Naive thymus-derived CD4-positive, alpha-beta T cell (primary cell): ENCODE measurements at places on chromosomes 5 and 9. TPM values are rescaled to one million over a fixed set of nuclear protein-coding genes. Genes with fewer than 3 reads are reported as not detected.

- no peaks in the 10 kb centered on the region for H3K27me3 ChIP-seq
- no peaks in the 10 kb centered on the region for H3K4me1 ChIP-seq
- no peak overlapping the region for H3K27ac ChIP-seq
Observed at GRCh38 chr5:10550222-10550995, 13.5 kb upstream of the ANKRD33B start.

DNA sequence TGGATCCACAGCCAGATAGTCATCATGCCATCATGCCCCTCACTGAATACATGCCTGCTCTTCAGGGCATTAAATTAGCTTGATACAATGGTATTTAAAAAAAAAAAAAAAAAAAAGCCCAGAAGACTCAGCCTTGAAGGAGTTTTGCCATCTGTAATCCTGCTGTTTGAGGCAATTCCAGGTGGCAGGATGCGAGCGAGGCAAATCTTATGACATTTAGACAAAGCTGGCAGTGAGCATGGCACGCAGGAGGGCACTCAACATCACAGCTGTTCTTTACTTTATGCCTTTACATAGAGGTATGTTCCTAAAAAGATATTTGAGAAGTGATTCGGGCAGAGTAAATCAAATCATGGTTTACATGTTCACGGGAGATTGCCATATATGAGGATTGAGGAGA lies 692.0 kb upstream of the DMAC1 start:
- no peaks in the 10 kb centered on the region for H3K4me1 ChIP-seq
- no peak overlapping the region for H3K27ac ChIP-seq
- no peaks in the 10 kb centered on the region for H3K27me3 ChIP-seq
- H3K36me3 ChIP-seq, result no peaks in the 10 kb centered on the region

GRCh38 chr5:42720251-42720650 lies 36.4 kb upstream of the CCDC152 start:
- no peaks in the 10 kb centered on the region for H3K36me3 ChIP-seq
- no peak overlapping the region for H3K27ac ChIP-seq
- H3K4me3 ChIP-seq, result no peak overlapping the region
- no peak for DNase-seq
- H3K27me3 ChIP-seq, result peaks cover 4% of the 10 kb centered on the region
- no peaks in the 10 kb centered on the region for H3K4me1 ChIP-seq

DNA sequence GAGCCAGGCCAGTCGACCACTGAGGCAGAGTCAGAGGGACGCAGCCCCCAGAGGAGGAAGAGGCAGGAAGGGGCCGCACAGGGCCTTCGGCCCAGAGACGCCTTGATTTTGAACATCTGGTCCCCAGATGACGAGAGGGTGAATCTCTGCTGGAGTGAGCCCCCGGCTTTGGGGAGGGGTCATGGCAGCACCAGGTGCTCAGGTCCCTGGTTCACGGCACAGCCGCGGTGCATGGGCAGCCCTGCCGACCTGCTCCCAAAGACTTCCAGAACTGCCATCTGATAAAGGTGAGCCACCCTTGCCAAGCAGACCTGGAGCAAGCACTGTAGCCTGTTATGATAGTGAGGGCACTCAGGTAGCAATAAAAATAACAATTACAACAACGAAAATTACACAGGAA lies 29.8 kb downstream of the LPCAT1 start:
- peaks cover 4% of the 10 kb centered on the region for H3K36me3 ChIP-seq
- H3K4me3 ChIP-seq, result no peak overlapping the region
- H3K27me3 ChIP-seq, result no peaks in the 10 kb centered on the region
- peaks cover 29% of the 10 kb centered on the region for H3K4me1 ChIP-seq
- no peak overlapping the region for H3K27ac ChIP-seq
- no peak for DNase-seq

- H3K36me3 ChIP-seq, result no peaks in the 10 kb centered on the region
- H3K4me3 ChIP-seq, result peak overlapping the region; percentile 90
- no peaks in the 10 kb centered on the region for H3K27me3 ChIP-seq
- H3K27ac ChIP-seq, result peak overlapping the region; percentile 70
- no peak for DNase-seq
Observed at GRCh38 chr5:159210210-159210661, 883 bp upstream of the RNF145 start.

SOHLH1 gene
- polyA plus RNA-seq, result not detected

UAP1L1 gene
- polyA plus RNA-seq, result 0.71 TPM

- no peaks in the 10 kb centered on the region for H3K4me1 ChIP-seq
- H3K27me3 ChIP-seq, result no peaks in the 10 kb centered on the region
- no peak overlapping the region for H3K27ac ChIP-seq
- no peak overlapping the region for H3K4me3 ChIP-seq
Observed at GRCh38 chr5:119402555-119402954, 46.7 kb downstream of the TNFAIP8 start.

DNA sequence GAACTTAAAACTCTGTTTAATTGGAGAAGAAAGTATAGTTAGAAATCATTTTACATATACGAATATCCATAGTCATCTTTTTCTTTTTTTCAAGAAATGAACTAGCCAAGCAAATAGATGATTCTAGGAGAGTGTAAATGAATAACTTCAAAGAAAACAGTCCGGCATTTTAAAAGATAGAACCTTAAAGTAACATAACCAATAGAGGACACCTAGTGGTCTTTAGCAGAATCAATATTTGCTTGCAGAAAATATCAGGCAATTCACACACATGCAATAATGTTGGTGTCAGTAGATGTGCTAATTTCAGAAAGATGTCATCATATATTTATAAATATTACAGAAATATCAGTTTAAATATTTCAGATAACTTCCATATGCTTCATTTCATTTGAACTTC lies 57.1 kb downstream of the HCN1 start:
- H3K27me3 ChIP-seq, result no peaks in the 10 kb centered on the region
- H3K27ac ChIP-seq, result no peak overlapping the region
- no peak for DNase-seq
- H3K4me1 ChIP-seq, result no peaks in the 10 kb centered on the region
